ENCODE measurements at places on chromosomes 1 and 21.

- no peak for DNase-seq
Measured at GRCh38 chr1:23979387-23979880, 693 bp downstream of the SRSF10 start.

DNA sequence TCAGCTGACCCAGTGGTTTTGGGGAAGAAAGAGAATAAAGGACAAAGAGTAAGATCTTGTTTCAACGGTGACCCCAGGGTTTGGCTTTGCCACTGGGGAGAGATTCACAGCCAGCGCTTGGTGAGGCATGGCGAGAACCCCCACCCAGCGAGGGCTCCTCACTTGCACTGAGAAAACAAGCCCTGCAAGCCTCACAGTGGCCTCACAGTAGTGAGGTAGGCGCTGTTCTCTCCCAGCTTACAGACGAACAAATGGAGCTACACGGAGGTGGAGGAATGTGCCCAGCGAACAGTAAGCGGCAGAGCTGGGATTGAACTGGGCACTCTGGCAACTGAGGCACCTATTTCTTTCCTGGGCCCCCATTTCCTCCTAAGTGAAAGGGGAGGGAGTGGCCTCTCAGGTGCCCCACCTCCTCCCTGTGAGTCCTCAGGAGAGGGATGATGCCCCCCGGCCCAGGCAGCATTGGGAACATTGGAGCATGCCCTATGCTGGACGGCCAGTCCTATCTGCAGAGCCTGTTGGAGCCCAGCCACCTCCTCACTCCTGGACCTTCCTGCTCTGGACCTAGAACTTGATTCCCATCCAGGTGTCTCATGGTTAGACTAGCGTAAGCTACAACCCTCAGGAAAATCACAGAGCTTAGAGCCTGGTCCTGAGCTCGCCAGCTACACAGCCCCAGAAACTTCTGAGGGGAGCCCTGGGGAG lies 73.4 kb upstream of the EDN2 start:
- DNase-seq = no peak

DNA sequence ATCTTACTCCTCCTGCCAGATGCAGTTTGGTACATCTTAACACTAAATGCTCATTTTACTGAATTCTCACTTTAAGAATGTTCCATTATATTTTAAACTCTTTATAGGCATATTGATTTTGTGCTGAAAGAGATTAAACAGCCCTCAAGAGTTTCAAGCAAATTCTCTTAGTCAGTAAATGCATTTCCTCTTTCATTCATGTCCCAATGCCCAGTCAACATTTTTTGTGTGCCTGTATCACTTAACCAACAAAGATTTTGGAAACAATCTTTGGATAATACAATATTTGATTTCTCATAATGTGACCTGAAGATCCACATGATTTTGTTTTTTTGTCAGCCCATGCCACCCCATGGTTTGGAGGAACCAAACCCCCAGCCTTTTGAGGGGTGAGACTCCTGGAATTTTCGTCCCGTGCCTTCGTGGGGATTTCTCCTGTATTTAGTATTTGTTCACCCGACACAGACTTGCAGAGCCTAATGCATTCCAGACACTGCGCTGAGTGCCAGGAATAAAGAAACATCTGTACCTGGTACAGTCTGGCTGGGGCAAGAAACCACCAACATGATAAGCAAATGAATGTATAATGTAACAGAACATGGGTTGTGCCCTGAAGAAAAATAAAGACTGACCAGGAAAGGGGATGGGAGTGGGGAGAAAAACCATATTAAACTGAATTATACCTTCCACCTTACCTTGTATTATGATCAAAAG lies 47.1 kb upstream of the ETS2 start:
- DNase-seq = no peak

DNA sequence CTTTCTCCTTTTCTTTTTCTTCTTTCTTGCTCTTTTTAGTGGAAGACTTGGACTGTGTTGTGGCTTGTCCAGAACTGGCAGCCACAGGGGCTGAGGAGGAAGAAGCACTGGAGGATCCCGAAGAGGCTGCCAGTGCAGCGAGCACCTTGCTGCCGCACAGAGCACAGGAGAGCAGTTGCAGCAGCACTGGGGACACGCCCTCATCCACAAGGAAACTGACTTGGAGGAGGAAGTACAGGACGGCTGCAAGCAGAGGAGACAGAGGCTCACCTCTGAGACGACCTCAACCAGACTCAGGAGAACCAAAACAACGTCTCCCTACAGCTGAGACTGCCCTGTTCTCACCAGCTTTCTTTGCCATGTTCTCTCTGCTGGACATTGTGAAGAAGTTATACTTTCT lies 88.9 kb downstream of the UBR4 start:
- DNase-seq = no peak

DNA sequence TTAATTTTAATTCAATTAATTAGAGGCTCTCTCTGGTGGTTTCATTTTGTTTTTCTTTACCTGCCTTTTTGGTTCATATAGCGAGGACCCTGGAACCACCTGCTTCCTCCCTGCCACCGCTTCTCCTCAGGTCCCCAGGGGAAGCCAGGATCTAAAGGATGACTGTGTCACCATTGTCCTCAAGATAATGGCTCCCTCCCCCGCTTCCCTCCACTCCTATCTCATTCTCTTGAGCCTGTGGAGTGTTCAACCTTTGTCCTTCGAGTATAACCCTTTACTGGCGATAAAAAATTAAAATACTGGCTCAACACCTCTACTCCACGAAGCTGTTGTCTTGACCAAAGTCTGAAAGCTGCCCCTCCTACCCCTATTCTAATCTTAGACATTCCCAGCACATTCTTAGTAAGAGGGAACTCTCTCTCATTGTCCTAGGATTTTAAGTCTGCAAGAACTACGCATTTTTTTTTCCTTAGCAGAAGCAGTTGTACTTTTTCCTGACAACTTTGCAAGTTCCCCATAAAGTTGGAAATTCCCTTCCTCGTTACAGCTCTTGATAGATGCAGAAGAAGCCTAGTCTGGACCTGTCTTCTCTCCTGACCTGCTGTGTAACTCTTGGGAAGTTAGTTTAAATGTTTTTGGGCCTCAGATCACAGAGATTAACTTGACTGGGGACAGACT lies 12.6 kb upstream of the MAPKAPK2 start:
- no peak for DNase-seq

- no peak for DNase-seq
Measured at GRCh38 chr1:213119794-213120193, 68.8 kb downstream of the RPS6KC1 start.

- DNase-seq = no peak
Measured at GRCh38 chr1:163535807-163536206, 214.1 kb downstream of the NUF2 start.

DNA sequence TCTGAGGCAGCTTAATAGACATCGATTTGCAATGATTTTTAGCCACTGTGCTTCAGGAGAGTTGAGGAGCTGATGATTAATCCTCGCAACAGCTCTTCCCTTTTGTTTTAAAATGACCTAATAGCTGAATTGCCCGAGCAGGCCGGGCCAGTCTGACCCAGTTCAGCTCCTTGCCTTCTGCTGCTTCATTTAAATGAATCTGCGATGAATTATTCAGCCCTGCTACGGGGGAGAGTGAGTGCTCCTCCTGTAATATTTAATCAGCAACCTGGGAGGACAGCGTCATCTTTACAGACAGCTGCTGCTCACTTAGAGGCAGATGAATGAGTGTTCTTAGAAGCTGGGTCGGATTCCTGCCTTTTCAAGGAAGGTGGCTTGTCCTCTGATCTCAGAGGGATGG lies 325.1 kb downstream of the CAMTA1 start:
- no peak for DNase-seq

DNA sequence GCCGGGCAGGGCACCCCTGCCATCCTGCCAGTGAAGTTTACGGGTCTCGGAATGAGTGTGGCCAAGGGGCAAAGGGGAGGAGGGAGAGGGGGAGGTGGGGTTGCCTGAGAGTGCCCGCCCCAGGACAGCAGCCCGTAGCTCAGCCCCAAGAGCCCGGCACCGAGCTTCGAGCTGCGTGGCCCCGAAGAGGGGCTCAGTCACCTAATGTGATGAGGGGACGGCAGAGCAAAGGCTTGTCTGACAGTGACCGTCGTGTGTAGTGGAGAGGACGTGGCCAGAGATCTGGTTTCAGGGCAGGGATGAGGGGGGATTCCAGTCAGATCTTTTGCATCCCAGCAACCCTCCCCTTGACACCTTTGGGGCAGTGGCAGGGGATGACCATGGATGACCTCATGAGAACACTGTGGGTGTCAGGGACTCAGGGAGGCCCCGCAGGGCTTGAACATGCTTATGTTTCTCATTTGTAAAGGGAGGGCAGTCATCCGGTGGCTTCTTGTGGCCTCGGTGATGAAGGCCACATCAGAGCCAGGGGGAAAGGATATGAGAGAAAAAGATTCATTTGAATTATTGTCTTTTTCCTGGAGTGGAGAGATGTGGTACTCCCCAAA lies 1.1 kb upstream of the TRPM2 start:
- no peak for DNase-seq

DNA sequence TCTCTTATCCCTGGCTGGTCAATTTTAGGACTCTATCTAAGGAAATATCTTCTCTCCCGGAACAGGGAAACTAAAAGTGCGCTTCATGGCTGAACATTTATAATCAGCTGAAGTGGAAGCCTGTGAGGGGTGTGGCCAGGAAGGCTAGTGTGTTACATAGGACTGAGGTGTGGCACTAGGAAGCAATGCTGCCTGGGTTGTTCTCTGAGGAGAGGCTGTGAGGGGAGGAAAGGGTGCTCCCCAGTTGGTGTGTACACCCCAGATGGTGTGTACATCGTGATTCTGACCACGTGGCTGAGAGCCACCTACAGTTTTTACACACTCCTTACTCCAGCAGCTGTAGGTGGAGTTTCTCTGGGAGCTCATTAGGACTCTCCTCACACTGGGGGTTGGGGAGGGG lies 16.3 kb downstream of the NTPCR start:
- DNase-seq = no peak

GRCh38 chr21:43362915-43363314 lies 64.0 kb downstream of the SIK1 start:
- peak; percentile 33 for DNase-seq

DNA sequence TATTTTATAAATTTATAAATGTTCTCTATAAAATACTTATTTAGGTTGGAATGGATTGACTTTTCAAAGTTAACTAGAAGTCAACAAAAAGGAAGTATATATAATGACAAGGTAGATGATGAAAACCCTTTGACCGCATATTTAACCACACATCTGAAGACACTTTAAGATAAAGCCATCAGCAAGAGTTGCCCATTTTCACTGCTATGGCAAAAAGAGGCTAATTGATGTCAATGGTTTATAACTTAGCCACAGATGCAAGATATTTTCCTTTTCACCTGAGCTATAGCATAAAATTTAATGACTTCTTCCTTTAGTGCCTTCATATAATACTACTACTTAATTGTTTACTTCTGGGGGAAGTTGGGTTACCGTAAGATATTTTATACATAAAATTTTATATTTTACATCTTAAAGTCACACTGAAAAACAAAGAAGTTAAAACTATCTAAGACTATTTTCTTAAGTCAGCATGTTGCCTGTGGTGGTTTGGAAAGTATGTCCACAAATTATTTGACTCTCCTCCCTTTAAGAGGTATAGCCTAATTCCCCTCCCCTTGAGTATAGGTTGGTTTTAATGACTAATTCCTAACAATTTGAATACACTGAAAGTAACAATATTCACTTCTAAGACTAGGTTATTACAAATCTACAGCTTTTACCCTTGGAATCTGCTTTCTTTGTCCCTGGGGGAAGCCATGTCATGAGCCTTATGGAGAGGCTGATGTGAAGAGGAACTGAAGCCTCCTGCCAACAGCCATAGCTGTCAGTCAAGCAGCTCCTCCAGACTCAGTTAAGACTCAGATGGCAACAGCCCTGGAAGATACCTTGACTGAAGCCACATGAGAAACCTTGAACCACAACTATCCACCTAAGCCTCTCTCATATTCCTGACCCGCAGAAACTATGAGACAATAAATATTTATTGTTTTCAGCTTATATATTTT lies 40.3 kb upstream of the LRRC8B start:
- DNase-seq = no peak

DNA sequence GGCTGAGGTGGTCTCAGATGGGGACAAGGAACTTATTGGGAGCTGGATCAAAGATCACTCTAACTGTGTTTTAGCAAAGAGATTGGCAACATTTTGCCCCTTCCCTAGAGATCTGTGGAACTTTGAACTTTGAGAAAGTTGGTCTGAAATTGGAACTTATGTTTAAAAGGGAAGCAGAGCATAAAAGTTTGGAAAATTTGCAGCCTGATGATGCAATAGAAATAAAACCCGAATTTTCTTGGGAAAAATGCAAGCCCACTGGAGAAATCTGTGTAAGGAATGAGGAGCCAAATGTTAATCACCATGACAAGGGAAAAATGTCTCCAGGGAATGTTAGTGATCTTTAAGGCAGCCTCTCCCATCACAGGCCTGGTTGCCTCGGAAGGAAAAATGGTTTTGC lies 17.2 kb downstream of the CFH start:
- DNase-seq = no peak

DNA sequence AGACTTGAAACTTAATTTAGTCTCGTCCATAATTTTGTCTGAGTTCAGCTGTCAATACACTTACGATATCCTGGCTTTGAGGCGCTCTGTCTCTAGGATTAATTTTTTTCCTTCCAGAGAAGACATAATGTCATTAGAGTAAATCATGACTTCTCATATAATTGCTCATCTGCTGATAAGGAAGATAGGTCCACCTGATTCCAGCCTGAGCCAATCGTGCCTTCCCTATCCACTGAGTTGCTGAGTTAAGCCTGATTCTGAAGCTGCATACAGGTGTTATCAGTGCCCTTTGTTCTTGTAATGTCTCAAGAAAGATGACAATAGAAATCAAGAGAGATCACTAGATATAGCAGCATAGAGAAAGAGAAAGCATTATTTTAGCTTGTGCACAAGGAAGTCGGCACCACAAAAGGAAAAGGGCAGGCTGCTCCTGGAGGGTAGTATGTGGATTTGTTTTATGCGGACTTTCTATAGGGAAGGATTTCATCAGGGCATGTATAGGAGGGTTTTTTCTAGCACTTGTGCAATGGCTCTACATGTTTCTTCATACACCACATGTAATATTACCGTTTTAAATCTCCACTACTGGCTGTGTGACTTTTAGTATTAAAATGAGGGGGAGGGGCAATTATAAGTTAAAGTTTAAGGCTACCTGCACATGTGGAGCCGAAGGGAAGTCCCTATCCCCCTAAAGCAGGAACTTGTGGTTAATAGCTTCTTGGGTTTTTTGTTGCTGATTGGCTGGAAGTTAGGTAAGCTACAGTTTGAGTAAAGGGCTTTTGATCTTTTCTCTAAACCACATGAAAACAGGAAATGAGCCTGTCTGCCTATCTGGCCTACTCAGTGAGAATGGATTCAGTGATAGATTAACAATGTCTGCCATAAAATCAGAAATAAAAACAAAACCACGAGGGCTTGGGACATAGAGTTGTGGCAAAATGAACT lies 133.4 kb downstream of the PLPPR5 start:
- peak; percentile 90 for DNase-seq

DNA sequence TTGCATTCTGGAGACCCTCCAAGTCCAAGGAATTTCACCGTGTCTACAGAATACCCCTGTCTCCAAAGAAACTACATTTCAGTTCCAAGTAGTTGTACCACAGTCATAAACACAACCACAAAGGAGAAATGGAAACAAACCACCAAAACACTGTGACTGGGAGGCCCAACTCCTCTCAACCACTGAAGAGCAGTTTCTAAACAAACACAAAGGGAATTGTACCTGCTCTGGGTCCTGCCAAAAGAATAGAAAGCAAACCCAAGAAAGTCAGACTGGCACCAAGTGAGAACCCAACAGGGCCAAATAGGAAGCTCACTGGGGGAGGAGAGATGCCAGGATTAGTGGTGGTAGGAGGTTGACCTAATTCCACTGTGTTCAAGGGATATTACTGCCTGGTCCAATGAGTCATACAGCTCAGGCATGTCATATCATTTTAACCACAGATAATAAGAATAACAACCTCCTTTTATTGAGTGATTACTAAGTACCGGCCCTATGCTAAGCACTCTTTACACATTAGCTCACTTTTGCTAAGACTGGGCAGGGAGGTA lies 123.9 kb upstream of the PPP2R5A start:
- no peak for DNase-seq
